Glutamatergic neuron (in vitro differentiated cells): ENCODE measurements at places on chromosomes 12 and 14.

DNA sequence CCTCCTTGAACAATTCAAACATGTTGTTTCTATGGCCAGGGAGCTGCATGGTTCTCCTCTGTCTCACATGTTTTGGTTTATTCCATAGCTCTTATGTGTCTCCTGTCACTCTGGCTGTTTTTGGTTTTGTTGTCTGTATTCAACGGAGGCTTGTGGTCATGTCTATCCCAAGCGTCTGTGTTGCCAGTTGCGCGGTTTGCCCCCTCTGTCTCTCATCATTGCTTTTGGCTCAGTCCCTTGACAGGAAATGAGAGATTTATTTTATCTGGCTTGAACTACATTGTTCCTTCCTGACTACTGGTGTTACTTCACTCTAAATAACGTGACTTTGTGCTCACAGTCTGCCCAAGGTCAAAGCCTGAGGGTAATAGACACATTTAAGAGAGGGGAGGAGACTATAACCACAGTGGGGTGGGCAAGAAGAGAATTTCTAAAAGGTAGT lies 96.4 kb upstream of the SOX5 start:
- no peak for DNase-seq

GRCh38 chr12:51127050-51127729 lies 43.8 kb upstream of the CSRNP2 start:
- DNase-seq, result no peak

DNA sequence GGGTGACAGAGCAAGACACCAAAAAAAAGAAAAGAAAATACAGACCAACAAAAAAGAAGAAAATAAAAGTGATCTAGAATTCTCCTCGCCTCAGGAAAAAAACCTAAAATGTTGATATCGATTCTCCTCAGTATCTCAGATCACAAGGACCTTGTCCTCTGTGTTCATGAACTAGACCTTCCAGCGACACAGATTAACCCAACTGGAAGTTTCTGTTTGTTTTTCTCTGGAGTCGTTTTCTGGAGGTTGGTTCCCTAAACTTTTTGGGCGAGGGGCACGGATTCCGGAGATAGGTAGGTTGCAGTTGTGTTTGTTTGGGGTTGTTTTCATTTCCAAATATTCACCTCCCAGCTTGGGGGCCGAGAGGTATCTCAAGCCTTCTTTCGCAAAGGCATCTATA lies 559 bp upstream of the RFC5 start:
- no peak for DNase-seq

- peak; percentile 28 for DNase-seq
These were observed 1.1 kb downstream of the ANKS1B start for GRCh38 chr12:99983456-99984258.

GRCh38 chr12:43114316-43114715 lies 437.7 kb downstream of the ADAMTS20 start:
- DNase-seq, result no peak

DNA sequence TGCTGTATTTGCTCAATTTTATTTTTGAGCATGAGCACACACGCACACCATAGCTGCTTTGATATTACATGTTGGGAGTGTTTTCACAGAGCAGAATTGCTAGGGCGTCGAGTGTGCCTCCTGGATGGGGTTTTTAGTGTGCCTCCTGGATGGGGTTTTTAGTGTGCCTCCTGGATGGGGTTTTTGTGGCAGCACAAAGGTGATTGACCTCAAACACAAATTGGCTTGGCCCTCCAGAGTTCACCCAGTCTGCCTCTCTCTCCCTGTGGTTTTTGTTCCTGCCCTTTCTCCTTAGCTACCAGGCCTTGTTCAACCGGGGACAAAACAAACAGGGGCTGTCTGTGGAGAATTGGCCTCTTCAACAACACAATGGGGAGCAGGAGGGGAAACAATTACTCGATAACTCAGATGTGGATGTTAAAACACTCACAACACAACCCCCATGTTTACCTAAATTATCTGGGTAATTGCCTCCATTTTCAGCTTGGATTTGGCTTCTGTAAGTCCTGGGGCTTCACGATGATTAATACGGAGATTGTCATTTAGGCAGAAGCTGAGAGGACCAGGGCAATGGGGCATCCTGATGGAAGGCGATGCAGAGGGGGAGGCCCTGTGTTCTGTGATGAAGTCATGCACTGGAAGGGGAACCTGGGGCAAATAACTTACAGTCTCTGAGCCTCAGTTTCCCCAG lies 26.9 kb downstream of the TBX3 start:
- no peak for DNase-seq

DNA sequence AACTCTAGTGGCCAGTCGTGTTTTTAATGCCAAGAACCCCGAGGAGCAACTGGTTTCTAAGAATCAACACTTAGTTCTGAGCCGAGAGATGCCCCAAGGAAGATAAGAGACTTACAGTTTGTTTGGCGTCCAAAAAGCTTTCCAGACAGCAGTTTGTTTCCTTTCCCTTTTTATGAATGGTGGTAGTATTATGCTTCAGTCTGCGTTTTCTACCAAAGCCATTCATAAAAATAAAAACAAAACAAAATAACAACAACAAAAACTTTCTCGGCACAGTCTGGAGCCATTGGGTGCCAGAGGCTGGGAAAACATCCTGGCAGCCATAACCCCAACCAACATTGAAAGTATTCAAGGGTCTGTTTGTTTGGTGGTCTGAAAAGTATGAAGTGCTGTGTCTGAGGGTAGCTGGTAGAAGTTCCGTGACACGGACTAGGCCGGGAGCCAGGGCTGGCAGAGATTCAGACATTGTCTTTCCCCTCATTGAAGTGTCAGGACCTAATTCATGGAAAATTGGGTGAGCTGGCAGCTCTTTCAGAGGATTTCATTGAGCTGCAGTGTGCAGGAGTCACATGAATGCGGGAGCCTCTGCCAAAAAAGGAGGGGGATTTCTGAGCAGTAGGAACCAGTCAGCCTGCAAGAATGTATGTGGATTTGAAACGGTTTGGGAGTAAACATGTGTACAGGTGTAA lies 124.2 kb downstream of the HMGA2 start:
- no peak for DNase-seq

GRCh38 chr12:56413392-56413791 lies 35.8 kb downstream of the TIMELESS start:
- DNase-seq, result peak; percentile 30

DNA sequence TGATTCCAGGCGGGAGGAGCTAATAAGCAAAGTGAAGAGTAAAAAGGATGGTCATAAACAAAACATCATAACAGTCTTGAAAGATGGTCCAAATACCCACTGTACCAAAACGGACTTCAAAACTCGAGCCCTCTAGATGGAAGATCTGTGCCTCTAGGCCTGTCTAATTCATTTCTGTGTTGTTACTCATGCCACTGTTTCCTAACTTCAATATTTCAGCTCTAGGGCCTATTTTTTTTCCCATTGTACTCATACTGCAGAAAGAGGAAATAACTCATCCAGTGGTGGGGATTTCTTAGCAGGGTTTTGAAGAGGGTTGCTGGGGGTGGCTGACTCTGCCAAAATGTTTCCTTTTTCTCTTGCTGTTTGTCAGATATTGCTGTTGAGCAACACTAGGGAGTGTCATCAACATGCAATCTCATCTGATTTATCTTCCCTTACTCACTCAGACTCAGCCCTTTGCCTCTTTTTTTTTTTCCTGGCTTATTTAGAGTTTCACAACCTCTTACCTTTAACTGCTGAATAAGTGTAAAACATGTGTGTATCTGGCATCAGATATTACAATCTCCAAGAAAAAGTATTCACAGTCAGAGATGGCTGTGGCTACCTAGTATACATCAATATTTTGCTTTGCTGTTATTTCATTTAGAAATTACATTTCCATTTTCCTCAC lies 189.6 kb downstream of the DUSP6 start:
- DNase-seq, result no peak

GRCh38 chr12:131783915-131784541 lies 44.2 kb upstream of the MMP17 start:
- DNase-seq, result no peak

DNA sequence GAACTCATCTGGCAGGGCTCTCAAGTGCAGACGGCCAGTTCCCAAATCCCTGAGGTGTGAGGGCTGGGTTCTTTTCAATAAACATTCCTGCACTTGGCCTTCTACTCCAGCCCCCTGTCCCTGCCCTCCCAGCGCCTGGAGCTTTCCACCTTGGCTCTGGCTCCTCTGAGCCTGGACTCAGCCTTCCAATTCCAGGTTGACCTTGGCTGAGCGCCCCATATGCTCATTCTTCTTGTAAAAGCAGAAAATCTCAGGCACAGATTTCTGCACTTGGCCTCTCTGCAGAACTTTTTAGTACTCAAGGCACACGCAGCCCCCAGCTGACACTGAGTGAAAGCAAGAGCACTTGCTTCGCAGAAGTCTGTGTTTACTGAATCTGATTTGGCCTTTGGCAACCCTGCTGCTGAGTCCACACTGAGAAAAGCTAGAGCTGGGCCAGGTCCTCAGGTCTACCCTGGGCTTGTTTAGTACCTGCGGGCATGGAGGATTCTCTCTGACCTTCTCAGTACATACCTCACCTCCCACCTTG lies 222.7 kb downstream of the MSRB3 start:
- no peak for DNase-seq

DNA sequence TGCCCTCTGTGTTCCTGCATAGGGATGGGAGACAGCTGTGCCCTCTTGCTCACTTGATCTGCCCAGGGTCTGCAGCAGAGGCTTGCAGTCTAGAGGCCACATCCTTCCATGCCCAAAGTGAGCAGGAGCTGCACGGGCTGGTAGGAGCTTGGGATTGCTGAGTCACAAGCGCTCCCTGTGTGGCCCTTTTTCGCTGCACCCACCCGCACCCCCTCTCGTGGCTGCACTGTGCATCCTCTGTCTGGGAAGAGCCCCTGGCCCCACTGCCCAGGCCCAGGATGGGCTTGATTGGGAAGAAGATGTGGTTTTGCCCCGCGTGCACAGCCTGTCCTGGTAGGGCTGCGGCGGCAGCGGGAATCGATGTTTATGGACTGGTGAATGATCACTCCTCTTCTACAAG lies 192.4 kb downstream of the TSPAN9 start:
- DNase-seq, result no peak

DNA sequence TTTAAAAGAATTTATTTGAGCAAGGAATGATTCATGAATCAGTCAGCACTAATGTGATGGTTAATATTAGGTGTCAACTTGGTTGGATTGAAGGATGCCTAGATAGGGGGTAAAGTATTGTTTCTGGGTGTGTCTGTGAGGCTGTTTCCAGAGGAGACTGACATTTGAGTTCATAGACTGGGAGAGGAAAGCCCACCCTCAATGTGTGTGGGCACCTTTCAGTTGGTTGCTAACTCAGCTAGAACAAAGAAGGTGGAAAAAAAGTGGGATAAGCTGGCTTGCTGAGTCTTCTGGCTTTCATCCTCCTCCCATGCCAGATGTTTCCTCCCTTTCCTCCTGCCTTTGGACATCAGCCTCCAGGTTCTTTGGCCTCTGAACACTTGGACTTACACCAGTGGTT lies 47.2 kb downstream of the TESPA1 start:
- DNase-seq, result no peak

DNA sequence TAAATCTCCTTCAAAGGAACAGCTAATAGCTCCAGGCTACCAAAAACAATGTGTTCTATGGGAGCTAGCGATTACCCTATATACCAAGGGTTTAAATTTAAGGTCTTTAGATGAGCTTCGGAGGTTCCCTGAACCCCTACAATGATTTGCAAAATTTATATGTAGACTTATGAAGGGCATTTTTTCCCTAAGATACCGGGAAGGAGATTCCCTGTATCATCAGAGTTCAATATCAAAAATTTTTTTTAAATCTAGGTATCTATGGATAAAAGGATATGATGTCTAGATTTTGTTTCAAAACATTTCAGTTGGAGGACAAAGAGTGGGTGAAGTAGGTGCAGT lies 17.9 kb upstream of the COL2A1 start:
- DNase-seq, result no peak

GRCh38 chr12:75970310-75970709 lies 61.3 kb downstream of the PHLDA1 start:
- DNase-seq, result no peak

- no peak for DNase-seq
These were observed 3.2 kb upstream of the NUMB start for GRCh38 chr14:73461478-73462047.
